ENCODE measurements at places on chromosomes 7 and 10. TPM values are rescaled to one million over a fixed set of nuclear protein-coding genes. Genes with fewer than 3 reads are reported as not detected.

Gene HABP2
- not detected for polyA plus RNA-seq

Gene SLC29A4
- polyA plus RNA-seq: 5.8 TPM

Gene MKX
- 0.76 TPM for polyA plus RNA-seq

DNA sequence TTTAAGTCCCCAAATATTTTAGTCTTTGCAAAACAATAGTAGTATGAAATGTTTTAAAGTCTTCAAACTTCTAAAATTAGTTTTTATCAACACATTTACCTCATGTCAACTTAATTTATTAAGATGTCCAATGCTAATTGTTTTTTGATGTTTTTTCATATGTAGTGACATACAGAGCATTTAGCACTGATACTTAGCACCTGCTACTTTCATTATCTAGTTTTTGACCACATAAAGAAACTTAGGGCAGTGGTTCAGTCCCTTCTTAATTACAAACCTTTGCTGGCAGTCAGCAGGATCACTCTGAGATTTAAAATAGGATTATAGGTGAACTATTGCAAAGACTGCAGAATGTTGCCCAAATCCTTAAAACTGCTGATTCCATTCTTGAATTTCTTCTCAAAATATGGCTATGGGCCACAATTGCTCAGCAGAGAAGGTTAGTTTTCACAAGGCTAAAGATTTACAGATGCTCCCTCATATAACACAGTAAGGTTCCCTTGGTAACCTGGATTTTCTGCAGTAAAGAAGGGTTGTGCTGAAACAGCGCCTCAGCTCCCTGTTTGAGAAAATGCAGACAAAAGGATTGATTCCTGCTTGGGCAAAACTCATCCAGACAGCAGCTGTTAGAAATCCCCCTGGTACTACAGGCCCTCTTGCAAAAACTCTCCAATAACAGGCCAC, 3.4 kb downstream of the GPR85 start:
- DNase-seq: no peak

- DNase-seq: no peak
These were observed 57.9 kb downstream of the ZNF467 start for GRCh38 chr7:149715476-149715875.

Data from AG04450 (cell line).